ENCODE measurements at places on chromosomes 1 and 21.

DNA sequence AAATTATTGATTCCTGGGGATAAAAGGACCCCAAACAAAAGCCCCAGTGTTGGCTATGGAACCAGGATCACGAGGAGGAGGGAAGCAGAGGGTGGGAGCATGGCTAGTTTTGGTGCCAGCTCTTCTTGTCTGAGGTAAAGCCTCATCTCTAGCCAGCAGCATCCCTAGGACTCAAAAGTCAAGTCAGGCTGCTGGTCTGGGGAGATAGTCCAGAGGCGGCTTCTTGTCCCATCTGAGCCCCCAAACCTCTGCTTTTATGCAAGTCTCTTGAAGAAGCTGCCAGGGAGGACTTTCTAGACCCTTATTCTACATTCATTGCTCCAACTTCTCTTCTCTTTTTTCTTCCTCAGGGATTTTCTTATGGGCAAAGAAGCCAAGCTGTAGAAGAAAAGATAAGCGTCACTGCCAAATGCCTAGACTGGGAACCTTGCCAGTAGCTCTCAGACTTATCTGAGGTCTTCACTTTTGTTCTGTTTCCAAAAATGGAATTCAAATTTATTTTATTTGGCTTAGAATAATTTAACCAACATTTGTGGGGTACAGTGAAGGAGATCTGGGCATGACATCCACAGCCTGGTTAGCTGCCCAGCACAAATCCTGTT lies 6.9 kb upstream of the ANKRD35 start:
- DNase-seq, result no peak

DNA sequence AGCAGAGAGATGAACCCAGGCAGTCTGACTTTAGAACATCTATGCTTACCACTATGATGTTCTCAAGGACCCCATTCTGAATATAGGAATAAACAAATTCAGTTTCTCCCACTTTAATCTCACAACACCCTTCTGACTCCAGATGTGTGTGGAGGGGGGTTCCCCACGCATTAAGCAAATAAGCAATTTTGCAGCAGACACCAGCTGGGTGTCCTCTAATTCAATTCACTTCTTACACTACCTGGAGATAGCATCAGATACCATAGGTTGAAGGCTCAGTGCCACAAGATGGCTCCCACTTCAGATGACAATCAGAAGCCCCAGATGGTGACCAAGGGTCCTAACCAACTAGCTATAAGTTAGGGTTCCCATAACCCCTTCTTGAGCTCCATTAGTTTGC lies 30.3 kb upstream of the CEP350 start:
- DNase-seq, result no peak

DNA sequence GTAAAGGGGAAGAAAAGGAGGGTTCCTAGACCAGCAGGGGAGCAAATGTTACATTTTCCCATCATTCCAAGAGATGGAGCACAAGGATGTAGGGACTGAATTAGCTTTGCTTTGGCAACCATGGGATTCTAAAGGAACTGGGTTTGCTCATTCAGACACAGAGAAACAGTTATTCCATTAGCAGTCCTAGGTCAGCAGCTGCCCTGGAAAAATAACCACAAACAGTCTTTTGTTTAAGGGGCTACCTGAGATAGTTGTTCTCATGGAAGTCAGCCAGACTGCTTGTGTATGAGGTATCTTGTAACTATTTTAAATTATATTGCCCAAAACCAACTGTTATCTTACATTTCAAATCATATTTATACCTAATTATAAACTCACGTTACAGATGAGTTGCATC lies 58.4 kb upstream of the VCAM1 start:
- peak; percentile 49 for DNase-seq

- no peak for DNase-seq
Observed at GRCh38 chr1:32666901-32667566, 16.0 kb downstream of the RBBP4 start.

- DNase-seq, result no peak
Observed at GRCh38 chr1:7989762-7990428, 28.4 kb downstream of the PARK7 start.

- no peak for DNase-seq
Observed at GRCh38 chr1:43382027-43382779, 7.4 kb downstream of the MED8 start.

- DNase-seq, result no peak
Observed at GRCh38 chr1:71828431-71829012, 453.8 kb downstream of the NEGR1 start.

DNA sequence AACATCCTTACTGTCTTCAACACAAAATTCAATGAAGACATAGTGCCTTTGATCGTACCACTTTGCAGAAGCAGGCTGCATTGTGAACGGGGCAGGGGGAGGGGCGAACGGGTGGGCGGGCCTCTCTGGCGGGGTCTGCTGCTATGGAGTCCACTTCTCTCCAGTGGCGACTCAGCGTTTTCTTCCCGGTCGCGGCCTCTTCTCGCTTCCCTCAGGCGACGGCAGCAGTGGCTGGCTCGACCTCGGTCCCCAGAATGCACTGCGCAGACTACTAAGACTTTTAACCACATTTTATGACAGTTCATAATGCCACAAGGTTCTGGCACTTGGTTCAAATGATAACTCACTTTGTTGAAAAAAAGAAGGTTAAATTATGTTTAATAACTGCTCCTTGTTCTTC lies 21.2 kb downstream of the GBP2 start:
- no peak for DNase-seq

- DNase-seq, result peak; percentile 64
Observed at GRCh38 chr1:40039245-40039756, 1.2 kb upstream of the CAP1 start.

DNA sequence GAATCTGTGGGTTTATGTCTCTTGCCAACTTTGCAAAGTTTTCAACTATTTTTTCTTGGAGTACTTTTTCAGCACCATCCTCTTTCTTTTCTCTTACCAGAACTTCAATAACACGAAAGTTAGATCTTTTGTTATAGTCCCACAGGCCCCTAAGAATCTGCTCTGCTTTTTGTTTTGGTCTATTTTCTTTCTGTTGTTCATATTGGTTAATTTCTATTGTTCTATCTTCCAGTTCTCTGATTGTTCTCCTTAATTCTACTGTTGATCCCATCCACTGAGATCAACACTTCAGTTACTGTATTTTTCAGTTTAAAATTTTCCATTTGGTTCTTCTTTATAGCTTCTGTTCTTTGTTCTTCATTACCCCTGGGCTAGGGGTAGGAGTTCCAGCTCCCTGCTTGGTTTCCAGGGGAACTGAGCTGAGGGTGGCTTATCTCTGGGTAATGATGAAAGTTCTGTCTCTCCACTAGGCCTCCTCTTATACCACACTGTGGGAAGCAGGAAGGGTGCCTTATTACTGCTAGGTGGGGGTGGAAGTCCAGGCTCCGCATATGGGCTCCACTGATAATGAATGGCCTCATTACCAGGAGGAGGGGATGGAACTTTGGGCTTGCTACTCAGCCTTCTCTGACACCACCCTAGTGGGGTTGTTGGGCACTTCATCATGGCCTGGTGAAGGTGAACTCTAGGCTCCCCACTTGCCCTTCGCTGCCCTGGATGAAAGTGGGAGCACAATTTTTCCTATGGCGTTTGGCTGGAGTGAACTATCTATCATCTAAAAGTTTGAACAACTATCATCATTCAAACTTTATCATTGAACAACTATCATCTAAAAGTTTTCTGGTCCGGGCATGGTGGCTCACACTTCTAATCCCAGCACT lies 39.3 kb downstream of the NAV1 start:
- no peak for DNase-seq

DNA sequence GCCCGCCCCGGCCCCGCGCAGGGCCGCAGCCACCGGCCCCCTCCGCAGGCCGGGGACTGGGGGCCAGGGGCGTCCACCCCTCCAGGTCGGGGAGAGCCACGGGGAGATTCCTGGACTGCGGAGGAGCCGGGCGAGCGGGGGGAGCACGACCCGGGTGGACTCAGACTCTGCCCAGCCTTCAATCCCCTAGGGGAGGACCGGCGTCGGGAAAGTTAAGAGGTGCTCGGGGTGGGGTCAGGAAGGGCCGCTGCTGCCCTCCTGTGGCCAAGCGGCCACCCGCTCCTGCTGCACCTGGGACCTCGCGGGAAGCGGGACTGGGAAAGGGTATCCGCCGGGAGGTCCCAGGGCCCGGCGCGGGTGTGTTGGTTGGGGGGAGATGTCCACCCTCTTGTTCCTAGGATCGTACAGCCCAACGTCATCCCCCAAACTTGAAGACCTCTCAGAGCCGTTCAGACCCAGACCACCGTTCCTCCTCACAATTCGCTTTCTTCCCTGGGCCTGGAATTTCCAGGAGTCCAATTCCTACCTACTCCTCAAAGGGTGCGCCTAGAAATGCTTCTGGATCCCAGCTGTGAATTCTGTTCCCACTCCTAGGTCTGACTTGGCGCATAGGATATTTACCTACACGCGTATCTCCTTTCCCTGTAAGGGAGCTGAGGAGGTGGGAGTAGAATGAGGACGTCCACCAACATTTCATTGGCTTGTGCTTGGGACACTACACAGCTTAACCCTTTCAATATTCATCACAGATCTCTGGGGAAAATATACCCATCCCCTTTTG lies 484 bp upstream of the RHOC start:
- peak; percentile 83 for DNase-seq

DNA sequence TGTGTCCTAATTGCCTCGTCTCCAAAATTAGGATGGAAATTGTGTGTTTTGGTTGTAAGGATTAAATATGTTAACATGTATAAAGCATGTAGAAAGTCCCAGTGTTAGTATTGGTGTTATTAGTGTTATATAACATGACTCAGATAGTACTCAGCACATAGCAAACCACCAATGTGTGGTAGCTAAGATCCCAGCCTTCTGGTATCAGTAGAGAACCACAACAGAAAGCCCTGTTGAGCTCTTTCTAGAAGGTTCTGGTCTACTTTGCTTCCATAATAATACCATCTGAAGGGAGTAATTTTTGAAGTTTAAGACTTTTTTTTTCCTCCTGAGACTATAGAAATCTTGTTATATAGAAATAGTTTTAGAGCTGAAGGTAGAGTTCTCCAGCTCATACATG lies 259.3 kb upstream of the SGIP1 start:
- no peak for DNase-seq

DNA sequence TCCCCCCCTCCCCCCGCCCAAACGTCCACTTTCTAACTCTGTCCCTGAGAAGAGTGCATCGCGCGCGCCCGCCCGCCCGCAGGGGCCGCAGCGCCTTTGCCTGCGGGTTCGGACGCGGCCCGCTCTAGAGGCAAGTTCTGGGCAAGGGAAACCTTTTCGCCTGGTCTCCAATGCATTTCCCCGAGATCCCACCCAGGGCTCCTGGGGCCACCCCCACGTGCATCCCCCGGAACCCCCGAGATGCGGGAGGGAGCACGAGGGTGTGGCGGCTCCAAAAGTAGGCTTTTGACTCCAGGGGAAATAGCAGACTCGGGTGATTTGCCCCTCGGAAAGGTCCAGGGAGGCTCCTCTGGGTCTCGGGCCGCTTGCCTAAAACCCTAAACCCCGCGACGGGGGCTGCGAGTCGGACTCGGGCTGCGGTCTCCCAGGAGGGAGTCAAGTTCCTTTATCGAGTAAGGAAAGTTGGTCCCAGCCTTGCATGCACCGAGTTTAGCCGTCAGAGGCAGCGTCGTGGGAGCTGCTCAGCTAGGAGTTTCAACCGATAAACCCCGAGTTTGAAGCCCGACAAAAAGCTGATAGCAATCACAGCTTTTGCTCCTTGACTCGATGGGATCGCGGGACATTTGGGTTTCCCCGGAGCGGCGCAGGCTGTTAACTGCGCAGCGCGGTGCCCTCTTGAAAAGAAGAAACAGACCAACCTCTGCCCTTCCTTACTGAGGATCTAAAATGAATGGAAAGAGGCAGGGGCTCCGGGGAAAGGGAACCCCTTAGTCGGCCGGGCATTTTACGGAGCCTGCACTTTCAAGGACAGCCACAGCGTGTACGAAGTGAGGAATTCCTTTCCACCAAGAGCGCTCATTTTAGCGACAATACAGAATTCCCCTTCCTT lies 158.1 kb downstream of the RUNX1 start:
- DNase-seq, result no peak

DNA sequence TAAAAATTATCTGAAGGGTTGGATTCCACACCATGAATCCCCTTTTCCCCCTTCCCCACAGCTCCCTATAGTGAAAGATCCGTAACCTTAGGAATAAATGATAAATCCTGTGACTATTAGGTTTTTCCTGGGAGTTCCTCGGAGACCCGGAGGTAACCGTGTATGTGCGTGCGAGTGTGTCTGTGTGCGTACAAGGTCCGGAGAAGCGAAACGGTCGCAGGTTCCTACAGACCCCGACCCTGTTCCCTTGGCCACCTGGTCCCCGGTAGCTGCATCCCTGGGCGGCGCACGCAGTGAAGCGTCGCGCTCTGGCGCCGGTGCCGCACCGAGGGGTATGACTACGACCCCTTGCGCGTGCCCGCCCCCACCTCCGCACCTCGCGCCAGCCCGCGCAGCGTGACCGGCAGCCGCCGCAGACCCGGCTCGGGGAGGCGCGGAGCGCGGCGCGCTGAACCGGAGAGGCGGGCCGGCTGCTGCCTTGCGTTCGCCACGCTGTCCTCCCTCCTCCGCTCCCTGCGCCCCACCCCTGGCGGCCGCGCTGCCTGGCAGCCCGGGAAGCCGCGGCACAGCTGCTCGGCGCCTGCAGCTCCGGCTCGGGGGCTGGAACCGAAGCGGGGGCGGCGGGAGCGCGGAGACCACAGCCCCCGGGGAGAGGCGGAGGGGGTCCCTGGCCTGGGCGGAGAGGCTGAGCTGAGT lies at the start of gene AK5:
AK5 (plus strand) TSS at position 529 of the 696 bp plus-strand sequence. CDS start 295 bp downstream, outside the sequence.
- DNase-seq, result peak; percentile 32

DNA sequence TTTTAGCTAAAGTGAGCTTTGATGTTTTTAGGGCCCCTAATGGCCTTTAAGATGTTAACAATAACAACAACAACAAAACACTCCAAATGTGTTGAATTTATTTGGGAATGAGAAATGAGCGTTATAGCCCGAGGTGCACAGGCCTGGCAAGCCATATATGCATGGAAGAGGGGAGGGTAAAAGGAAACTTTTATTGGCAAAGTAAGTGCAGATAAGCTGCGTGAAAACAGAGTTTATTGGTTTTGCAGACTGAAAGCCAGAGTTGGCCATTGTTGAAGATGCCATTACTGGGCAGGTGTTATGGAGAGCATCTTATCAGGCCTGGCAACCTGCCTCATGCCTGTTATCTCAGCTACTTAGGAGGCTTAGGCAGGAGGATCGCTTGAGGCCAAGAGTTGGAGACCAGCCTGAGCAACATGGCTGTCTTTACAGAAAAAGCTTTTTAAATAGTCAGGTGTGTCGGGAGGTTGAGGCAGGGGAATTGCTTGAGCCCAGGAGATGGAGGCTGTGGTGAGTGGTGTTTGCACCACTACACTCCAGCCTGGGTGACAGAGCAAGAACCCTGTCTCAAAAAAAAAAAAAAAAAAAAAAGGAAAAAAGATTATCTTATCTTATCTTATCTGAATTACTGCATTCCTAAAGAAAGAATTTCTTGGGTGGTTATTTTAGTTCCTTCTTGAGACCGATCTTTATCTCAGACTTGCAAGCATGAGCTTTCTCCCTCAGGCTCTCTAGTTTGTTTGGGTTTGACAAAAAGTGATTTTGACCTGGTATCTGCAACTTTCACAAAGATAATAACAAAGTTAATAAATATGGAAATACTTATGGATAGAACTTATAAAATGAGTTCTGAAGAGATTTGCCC lies 1.7 kb downstream of the PATJ start:
- DNase-seq, result no peak

DNA sequence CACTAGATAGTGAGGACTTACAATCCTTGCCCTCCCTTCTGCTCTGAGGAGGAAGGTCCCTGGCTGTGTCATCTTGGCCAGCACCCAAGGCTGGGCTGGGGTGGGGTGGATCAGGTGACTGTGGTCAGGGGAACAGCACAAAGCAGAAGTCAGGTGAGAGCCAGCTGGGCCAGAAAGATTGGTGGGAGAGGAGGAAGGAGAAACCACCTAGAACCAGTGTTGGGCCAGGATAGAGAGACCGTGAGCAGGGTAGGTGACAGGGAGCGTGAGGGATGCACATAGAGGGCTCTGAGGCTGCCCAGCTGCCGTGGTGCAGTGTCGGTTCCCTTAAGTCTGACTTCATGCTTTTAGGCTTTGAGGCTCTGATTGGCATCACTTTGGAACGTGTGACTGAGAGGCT lies 22.7 kb downstream of the NCF2 start:
- DNase-seq, result peak; percentile 6

Data from NCI-H1105 (cell line).